ENCODE measurements at places on chromosomes 4 and X.

DNA sequence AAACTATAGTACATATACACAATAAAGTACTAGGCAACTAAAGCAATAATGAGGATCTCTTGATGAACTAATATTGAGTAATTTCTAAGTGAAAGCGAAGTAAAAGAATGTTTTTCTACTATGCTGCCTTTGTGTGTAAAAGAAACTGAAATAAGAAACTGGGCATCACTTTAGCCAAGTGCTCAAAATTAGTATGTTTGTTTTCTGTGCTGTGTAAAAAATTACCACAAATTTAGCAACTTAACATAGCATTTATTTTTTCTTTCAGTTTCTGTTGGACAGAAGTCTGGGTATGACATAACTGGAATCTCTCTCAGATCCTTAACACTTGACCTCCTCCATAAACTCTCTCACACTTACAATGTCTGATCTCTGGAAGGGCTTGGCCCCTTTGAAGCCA is 687.1 kb upstream of the MAGEB2 start:
- DNase-seq: no peak

DNA sequence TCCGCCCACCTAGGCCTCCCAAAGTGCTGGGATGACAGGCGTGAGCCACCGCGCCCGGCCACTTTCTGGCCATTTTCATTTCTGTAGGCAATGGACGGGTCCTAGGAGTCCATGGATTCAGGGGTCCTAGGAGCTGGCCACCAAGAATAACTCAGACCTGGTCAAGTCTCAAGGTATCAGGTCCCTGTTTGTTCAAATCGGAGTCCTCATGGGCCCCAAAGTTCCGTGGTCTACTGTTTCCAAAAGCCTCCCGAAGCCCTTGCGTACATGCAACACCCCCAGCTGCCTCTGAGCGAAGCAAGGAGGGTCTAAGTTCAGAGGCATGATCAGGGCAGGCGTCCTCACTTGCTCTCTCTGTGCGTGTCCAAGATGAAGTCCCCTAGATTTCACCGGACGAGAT is 30.1 kb downstream of the P2RY8 start:
- no peak for DNase-seq

GRCh38 chr4:183746305-183747229 is 87.5 kb downstream of the TRAPPC11 start:
- DNase-seq: peak; percentile 7

DNA sequence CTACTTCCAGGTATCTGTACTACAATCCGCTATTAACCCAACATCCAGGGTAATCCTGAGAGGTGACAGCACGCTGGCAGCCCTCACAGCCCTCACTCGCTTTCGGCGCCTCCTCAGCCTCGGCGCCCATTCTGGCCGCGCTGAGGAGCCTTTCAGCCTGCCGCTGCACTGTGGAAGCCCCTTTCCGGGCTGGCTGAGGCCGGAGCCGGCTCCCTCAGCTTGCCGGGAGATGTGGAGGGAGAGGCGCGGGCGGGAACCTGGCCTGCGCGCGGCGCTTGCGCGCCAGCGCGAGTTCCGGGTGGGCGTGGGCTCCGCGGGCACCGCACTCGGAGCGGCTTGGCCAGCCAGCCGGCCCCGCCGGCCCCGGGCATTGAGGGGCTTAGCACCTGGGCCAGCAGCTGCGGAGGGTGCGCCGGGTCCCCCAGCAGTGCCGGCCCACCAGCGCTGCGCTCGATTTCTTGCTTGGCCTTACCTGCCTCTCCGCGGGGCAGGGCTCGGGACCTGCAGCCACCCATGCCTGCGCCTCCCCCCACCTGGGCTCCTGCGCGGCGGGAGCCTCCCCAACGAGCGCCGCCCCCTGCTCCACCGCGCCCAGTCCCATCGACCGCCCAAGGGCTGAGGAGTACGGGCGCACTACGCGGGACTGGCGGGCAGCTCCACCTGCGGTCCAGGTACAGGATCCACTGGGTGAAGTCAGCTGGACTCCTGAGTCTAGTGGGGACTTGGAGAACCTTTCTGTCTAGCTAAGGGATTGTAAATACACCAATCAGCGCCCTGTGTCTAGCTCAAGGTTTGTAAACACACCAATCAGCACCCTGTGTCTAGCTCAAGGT is 87.3 kb downstream of the PRSS12 start:
- no peak for DNase-seq

- no peak for DNase-seq
These were observed 110.3 kb upstream of the SCML1 start for GRCh38 chrX:17627026-17627425.

DNA sequence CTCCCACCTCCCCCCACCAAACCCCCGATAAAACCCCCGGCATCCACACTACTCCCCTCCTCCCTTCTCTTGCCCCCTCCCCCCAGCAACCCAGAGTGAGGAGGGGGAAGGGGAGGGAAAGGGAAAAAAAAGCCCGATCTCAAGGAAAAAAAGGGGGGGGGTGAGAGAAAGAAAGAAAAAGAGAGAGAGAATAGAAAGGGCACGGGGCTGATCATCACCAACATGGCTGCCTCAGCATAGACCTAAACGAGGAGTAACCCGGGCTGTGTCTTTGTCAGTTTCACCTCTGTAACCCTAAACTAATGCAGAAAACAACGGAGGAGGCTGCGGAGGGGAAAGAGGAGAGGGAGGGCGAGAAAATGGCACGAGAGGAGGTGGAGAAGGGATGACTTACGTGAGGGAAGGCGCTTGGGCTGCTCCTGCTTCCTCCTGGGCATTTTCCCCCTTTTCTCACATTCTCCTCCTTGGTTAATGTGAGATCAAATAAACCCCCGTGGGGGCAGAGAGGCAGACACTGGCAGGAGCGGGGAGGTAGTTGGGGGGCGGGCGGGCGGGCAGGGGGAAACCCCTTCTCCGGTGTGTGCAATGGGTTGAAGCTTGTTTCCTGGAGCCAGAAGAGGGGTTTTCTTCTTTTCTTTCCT is 532 bp downstream of the ZNF827 start:
- DNase-seq: no peak

- no peak for DNase-seq
These were observed 55.6 kb downstream of the ALG13 start for GRCh38 chrX:111736571-111736970.

DNA sequence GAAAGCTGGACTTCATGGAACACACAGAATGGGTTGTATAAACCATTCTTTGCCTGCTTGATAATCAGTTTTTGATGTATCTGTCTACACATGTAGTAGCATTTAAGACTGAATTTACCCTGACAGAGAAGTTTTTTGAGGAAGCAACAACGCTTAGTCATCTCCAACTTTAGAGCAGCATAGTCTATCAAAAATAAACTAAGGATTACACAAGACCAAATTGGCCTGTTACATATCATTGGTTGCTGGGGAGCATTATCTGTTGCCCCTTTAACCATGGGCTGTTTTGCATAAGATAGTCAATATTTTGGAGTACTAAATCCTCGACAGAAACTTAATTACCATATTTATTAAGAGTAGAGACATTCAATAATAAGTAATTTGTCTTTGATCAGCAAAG is 347.4 kb downstream of the FAM47B start:
- DNase-seq: no peak

GRCh38 chrX:103399744-103400143 is 23.4 kb downstream of the BEX3 start:
- DNase-seq: no peak

DNA sequence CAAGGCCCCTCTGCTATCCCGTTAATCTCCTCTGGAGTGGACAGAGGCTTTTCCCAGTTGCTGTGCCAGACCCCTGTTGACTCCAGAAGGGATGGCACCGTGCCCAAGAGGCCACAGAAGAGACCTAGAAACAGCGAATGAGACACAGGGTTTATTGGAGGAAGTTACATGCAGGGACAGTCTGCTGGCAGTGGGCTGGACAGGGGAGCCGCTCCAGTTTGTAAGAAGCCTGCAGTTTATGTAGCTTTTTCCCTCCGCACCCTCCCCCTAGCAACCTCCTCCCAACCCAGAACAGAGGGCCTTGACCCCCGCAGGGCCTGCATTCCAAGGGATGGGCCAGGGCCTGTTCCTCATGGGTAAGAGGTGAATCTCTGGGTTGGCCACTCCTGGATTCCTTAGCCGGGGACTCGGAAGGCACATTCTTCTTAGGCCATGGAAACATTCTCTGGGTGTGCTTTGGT is 216.8 kb upstream of the PSAPL1 start:
- DNase-seq: no peak

DNA sequence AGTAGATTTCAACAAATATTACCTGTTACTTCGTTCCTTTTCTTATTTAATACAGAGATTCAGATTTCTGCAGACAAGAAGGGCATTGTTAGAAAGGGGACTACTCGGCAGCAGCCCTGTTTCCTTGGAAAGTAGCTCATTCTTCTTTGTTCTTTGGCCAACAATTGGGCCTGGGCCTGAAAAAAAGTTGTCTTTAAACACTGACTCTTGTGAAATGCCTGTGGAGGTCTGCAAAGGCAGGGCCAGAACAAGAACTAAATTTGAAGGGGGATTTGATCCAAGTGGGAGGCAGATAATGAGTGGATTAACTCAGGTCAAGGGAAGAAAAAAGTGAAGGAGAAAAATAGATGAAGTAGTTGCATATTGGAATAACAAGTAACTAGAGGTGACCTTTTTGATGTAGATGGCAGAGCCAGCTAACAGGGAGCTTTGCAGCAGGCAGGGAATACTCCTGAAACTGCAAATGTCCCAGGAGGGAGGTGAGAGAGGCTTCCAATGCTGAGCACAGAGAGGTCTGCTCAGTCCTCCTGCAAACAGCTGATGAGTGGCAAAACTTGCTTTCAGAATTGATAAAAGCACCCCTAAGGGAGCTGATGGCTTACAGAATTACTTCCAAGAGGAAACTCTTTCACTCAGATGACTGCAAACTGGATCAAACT is 393.2 kb upstream of the HS3ST1 start:
- DNase-seq: no peak

GRCh38 chr4:140254651-140255299 is 100.8 kb upstream of the MAML3 start:
- DNase-seq: no peak

DNA sequence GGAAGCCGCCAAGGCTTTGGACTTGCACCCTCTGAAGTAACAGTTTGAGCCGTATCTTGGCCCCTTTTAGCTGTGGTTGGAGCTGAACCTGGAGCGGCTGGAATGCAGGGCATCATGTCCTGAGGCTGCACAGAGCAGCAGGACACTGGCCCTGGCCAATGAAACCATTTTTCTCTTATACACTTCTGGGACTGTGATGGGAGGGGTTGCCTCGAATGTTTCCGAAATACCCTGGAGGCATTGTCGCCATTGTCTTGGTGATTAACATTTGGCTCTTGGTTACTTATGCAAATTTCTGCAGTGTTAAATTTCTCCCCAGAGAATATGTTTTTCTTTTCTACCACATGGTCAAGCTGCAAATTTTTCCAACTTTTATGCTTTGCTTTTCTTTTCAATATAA is 137.2 kb downstream of the MAGEC1 start:
- DNase-seq: no peak

GRCh38 chr4:54746218-54746617 is 88.5 kb downstream of the KIT start:
- DNase-seq: no peak

DNA sequence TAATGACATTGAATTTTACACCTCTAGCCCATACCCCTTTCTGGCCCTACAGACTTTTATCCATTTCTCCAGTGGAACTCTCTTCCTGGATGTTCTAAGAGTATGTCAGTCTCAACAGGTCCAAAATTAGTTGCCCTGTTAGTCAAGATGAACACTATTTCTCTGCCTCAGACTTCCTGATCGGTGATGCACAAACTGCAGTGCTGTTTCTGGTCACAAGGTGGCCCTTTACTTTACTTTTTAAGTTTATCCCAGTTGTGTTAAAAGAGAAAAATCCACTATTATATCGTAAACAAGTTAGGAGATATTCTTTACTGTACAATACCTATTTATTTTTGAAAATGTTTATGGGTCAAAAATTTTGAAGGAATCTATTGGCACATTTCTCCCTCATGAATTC is 13.1 kb downstream of the TCEAL7 start:
- no peak for DNase-seq

DNA sequence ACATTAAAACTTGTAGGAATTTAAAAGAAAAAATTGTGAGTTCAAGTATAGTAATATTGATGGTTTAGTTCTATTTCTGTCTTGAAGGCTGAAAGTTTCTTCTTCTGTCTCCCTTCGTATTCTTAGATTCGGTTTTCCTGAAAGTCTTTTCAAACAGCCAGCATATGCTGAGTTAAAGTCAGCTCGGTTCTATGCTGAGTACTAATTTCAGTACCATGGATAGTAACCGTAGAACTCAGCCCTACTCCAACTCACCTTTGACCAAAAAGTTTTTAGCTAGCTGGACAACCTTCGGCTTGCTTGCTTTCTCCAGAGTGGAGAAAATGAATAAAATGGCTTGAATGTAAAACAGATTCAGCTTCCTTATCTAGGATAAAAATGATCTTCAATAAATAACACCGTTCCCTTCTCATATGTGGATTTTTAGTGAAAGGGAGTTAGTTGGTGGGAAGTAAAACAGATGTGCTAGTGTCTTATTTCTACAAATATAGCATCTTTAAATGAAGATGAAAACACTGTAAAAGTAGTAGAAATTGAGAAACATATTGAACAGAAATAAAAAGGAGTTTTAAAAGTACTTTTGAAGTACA is 5.2 kb downstream of the POU4F2 start:
- DNase-seq: no peak

- DNase-seq: no peak
These were observed 415.4 kb downstream of the SPRY1 start for GRCh38 chr4:123812066-123812390.

DNA sequence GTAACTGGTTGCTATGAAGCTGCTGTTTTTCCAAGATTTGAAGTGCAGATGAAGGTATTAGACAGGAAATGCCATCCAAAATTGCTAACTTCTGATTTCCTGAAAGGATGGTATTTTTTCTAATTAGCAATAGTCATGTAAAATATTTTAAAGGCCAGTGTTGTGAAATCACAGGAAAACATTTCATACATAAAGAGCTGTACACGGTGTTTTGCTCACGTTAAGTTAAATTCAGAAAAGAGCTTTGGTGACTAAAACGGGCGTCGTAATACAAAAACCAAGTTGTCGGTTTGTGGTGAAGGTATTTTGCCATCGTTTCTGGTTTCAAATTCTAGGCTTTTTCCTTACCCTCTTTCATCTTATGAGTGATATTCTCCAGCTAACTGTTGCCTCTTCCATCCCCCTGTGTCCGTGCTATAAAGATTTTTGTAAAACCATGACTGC is 39.8 kb downstream of the AFF1 start:
- DNase-seq: no peak

GRCh38 chr4:187544461-187545053 is 451.0 kb upstream of the ZFP42 start:
- DNase-seq: no peak

- no peak for DNase-seq
These were observed 716 bp downstream of the THAP9 start for GRCh38 chr4:82901183-82901718.
